ENCODE measurements at places on chromosomes 5 and 9. TPM values are rescaled to one million over a fixed set of nuclear protein-coding genes. Genes with fewer than 3 reads are reported as not detected.

Gene SLCO6A1
- not detected for polyA plus RNA-seq

Gene HBEGF
- 8.6 TPM for polyA plus RNA-seq

DNA sequence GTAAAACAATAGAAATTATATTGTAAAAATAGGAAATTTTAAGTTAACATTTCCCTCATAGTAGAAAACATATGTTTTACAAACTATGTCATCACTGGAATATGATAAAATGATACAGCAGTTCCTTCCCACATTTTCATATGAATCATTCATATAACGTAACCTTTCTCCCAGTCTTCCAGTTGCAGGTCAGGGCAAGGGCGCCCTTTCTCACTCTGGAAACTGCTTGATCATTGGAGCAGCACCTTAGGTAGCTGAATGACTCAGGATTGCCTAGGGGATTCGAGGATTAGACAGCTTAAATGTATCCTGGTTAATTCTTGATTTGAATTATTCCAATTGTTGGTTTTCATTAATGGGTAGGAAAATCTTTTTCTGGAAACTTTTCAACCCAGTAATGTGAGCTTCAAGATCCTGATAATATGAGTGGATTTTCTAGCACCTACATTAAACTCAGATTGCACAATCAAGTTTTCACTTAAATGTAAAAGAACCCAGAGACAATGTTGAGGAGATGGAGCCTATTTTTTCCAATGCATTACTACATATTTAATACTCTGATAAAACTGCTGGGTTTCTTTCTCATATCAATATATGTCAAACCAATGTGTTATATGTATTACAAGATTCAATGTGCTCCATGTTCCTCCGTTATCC is 32.6 kb upstream of the ANXA1 start:
- no peak for DNase-seq

Gene SPINK1
- 61.4 TPM for polyA plus RNA-seq

Gene TMC1
- polyA plus RNA-seq = 0.94 TPM

DNA sequence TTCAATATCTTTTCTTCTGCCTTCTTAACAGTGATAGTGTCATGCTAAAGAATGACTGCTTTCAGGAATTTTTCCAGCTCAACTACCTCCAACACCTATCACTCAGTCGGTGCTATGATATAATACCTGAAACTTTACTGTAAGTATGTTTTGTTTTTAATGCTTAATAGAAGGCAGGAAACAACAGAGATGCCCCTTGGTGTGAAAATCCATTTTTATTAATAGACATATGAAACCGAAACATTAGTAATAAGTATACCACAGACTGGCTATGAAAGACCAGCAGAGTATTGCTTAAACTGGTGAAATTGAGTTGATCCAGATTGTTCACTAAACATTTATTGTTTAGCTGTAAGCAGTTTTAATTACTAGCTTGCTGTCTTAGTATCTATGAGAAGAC is 25.2 kb downstream of the SKP2 start:
- DNase-seq = no peak

Gene IL9
- not detected for polyA plus RNA-seq

- DNase-seq = no peak
These were observed 179.1 kb upstream of the GNA14 start for GRCh38 chr9:77827104-77827784.

DNA sequence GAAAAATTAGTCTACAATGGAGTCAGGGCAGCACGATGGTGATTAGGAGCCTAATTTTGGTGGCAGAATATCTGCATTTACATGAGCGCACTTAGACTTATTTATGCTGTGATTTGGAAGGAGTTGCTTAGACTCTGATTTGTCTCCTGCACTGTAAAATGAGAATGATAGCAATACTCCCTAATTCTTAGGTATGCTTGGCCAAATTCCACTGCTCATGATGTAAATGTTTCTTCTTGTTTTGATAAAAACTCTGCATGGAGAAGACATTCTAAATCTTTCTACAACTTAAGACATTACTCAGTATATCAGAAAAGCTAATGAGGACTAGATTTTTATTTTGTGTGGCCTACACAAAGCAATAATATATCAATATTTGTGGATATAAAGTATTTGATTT is 205.4 kb downstream of the CDH18 start:
- no peak for DNase-seq

- no peak for DNase-seq
These were observed 5.9 kb upstream of the RPS6 start for GRCh38 chr9:19385786-19386501.

Gene ADRB2
- polyA plus RNA-seq = 0.35 TPM

Gene FASTKD3
- 32.6 TPM for polyA plus RNA-seq

DNA sequence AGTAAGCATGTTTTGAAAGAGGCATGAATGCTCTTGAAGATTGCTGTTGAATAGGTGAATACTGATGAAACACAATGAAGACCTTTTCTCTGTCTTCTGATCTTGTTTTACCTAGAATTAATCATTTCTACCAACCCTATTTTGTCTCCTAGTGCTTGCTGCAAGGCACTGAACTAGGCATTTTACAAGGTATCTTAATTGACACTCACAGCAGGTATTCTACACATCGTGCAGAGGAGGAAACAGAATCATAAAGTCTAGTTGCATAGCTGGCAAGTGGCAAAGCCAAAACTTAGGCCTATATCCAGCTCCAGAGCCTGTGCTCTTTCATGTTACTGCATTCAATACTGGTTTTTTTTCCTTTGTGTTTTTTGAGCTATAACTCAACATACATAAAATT is 50.7 kb downstream of the CTNNA1 start:
- DNase-seq = no peak

- DNase-seq = no peak
These were observed 1.6 kb downstream of the TDRD7 start for GRCh38 chr9:97413462-97413861.

DNA sequence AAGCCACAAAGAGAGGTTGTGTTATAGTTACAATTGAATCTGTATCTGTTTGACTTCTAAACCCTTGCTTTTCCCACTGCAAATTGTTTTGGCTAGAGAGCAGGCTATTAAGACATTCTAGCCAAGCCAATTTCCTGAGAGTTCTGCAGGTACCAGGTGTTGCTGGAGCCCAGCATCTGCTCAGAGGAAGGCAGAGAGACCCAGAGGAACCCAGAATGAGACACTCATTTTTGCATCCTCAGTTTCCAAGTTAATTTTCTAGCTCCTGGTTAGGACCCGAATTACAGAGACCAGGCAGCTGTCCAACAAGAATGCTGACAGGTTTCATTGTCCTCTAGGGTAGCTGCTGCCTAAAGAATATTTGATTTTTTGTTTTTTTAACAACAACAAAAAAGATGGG is 266.2 kb downstream of the TRIM32 start:
- DNase-seq = no peak

DNA sequence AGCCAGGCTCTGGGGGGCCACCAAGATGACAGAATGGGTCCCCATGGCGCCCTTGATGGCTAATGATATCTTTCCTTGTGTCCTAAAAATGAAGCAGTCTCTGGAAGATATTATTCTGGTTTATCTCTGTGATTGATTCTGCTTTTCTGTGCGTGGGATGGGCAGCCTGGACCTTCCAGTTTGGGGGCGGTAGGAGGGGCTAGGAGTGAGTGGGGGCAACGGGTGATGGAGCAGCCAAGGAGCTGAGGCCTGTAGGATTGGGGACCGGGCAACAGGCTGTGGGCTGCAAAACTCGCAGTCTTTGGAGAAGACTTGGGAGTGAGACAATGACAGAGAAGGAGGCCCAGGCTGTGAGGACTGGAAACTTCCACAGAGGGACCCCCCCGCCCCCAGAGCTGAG is 8.8 kb downstream of the PRRX2 start:
- no peak for DNase-seq

- DNase-seq = no peak
These were observed 35.4 kb upstream of the ERCC6L2 start for GRCh38 chr9:95840074-95840473.

Gene SPATA31D4
- polyA plus RNA-seq = not detected

DNA sequence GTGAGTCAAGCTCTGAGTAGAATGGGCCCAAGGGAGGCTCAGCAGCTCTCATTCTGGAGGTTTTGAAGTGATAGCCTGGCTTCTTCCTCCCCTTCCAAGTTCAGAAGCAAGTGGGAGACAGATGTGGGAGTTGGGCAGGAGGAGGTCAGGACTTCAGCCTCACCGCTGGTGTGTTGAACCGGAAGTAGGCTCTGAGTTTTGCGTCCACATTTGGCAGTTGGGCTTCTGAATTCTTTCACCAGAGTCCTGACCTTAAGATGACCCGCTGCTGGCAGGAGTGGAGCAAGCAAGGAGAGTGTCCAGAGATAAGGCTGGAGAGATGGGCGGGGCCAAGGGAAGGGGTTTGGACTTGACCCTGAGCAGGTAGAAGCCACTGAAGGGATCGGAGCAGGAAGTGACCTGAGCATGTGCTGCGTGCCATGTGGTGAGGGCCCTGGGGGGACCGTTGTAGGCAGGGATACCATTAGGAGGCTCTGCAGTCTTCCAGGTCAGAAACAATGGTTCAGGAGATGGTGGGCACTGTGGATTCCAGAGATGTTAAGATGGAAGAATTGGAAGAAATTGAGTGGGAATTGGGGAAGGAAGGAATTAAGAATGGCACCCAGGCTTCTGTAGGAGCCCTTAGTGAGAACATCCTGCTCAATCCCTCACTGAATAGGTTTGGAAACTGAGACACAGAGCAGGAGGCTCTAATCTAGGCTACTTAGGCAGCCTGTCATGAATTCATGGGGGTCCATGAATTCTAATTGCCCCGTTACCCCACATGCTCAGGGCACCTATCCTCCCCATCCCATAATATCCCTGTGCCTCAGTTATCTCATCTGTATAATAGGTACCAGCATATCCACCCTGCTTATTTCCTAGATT is 25.9 kb downstream of the GALNT12 start:
- DNase-seq = no peak

Gene LCN1
- not detected for polyA plus RNA-seq

- no peak for DNase-seq
These were observed 68.8 kb upstream of the SSBP2 start for GRCh38 chr5:81819556-81820317.

Gene F2RL2
- 0.44 TPM for polyA plus RNA-seq

DNA sequence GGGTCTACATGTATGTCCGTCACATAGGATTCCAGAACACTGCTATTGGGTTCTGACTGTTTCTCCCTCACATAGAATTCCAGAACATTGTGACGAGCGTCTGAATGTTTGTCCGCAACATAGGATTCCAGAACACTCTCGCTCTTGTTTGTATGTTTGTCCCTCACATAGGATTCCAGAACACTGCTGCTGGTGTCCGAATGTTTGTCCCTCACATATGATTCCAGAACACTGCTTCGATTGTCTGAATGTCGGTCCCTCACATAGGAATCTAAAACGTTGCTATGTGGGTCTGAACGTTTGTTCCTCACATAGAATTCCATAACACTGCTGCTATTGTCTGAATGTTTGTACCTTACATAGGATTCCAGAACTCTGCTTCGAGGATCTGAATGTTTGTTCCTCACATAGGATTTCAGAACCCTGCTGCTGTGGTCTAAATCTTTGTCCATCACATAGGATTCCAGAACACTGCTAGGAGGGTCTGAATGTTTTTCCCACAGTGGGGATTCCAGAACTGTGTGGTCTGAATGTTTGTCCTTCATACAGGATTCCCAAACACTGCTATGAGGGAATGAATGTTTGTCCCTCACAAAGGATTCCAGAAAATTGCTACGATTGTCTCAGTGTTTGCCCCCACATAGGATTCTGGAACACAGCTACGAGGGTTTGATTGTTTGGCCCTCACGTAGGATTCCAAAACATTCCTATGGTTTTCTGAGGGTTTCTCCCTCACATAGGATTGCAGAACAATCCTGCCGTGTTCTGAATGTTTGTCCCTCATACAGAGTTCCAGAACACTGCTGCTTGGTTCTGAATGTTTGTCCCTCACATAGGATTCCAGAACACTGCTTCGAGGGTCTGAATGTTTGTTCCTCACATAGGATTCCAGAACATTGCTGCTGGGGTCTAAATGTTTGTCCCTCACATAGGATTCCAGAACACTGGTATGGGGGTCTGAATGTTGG is 220.5 kb downstream of the FOXD4L6 start:
- DNase-seq = no peak

Gene LCN15
- not detected for polyA plus RNA-seq

Gene PLAC8L1
- polyA plus RNA-seq = 0.68 TPM

GRCh38 chr5:172830876-172831662 is 3.0 kb upstream of the ERGIC1 start:
- DNase-seq = no peak

Gene LCN6
- polyA plus RNA-seq = not detected

DNA sequence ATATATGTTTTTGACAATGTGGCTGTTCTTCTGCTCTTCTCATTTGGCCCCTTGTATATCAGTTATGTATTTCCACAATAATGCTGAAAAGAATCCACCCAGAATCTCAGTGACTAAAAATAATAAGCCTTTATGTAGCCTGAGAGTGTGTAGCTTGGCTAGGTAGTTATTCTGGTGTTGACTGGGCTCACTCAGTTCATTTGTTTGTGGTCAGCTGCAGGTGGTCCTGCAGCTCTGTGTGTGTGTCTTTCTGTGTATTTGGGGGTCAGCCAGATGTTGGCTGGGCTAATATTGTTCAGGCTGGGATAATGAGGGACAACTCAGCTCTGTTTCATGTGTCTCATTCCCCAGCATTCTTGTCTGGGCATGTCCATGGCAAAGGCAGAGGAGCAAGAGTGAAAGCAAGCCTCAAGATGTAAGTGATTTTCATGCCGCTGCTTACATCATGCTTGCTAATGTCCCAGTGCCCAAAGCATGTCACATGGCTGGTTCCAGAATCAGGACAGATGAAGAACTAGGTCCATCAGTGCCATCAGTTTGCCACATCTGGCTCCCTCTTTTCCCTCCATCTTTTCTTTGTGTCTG is 162.8 kb downstream of the KCTD16 start:
- DNase-seq = no peak

- no peak for DNase-seq
These were observed 64.0 kb downstream of the SHB start for GRCh38 chr9:38004809-38005560.

DNA sequence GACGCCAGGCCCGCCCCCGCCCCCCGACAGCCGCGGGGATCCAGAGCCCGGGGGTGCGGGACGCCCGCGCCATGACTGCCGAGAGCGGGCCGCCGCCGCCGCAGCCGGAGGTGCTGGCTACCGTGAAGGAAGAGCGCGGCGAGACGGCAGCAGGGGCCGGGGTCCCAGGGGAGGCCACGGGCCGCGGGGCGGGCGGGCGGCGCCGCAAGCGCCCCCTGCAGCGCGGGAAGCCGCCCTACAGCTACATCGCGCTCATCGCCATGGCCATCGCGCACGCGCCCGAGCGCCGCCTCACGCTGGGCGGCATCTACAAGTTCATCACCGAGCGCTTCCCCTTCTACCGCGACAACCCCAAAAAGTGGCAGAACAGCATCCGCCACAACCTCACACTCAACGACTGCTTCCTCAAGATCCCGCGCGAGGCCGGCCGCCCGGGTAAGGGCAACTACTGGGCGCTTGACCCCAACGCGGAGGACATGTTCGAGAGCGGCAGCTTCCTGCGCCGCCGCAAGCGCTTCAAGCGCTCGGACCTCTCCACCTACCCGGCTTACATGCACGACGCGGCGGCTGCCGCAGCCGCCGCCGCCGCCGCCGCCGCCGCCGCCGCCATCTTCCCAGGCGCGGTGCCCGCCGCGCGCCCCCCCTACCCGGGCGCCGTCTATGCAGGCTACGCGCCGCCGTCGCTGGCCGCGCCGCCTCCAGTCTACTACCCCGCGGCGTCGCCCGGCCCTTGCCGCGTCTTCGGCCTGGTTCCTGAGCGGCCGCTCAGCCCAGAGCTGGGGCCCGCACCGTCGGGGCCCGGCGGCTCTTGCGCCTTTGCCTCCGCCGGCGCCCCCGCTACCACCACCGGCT is 1.0 kb downstream of the FOXE1 start:
- DNase-seq = no peak

- DNase-seq = no peak
These were observed 368.7 kb downstream of the EBF1 start for GRCh38 chr5:158731014-158731413.

Gene DBH
- 0.62 TPM for polyA plus RNA-seq
